ENCODE measurements at places on chromosomes 6 and 20.

DNA sequence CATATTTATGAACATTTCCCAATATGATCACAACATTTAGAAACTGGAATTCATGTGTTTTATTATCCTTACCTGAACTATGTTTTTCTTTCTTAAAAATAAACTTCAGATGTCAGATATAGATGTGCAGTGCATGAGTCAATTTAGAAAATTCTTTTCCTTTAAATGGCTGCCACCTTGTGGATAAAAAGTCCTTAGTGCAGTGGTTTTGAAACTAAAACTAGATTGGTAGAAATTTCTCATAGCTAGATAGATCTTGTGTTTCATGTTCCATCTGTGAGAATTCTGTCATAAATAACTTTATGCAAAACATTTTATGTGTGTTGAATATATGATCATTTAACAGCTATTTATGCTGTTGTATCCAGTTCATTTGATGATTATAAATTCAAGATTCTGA lies 134.9 kb downstream of the KLHL32 start:
- no peak for DNase-seq
- H3K27me3 ChIP-seq, result no peaks in the 10 kb centered on the region
- H3K27ac ChIP-seq, result no peak overlapping the region
- no peak overlapping the region for H3K4me3 ChIP-seq
- no peaks in the 10 kb centered on the region for H3K4me1 ChIP-seq

- no peak for DNase-seq
- no peak overlapping the region for H3K27ac ChIP-seq
- no peak overlapping the region for H3K4me3 ChIP-seq
- no peaks in the 10 kb centered on the region for H3K4me1 ChIP-seq
- H3K27me3 ChIP-seq, result no peaks in the 10 kb centered on the region
Observed at GRCh38 chr6:14459315-14459714, 341.7 kb downstream of the CD83 start.

GRCh38 chr6:118318648-118319047 lies 229.4 kb upstream of the PLN start:
- no peak overlapping the region for H3K27ac ChIP-seq
- no peak overlapping the region for H3K4me3 ChIP-seq
- H3K27me3 ChIP-seq, result no peaks in the 10 kb centered on the region
- no peak for DNase-seq

- no peak overlapping the region for H3K4me3 ChIP-seq
- no peaks in the 10 kb centered on the region for H3K4me1 ChIP-seq
- no peaks in the 10 kb centered on the region for H3K36me3 ChIP-seq
- no peak for DNase-seq
- H3K27ac ChIP-seq, result no peak overlapping the region
Observed at GRCh38 chr6:99905209-99906106, 88.6 kb downstream of the MCHR2 start.

- no peak overlapping the region for H3K4me3 ChIP-seq
- H3K27ac ChIP-seq, result no peak overlapping the region
- H3K27me3 ChIP-seq, result no peaks in the 10 kb centered on the region
- H3K36me3 ChIP-seq, result no peaks in the 10 kb centered on the region
- DNase-seq, result peak; percentile 62
Observed at GRCh38 chr6:1527073-1527457, 82.7 kb upstream of the FOXC1 start.

- no peaks in the 10 kb centered on the region for H3K27me3 ChIP-seq
- H3K4me1 ChIP-seq, result no peaks in the 10 kb centered on the region
- DNase-seq, result no peak
- no peak overlapping the region for H3K4me3 ChIP-seq
Observed at GRCh38 chr6:5638666-5639065, 368.1 kb downstream of the NRN1 start.

DNA sequence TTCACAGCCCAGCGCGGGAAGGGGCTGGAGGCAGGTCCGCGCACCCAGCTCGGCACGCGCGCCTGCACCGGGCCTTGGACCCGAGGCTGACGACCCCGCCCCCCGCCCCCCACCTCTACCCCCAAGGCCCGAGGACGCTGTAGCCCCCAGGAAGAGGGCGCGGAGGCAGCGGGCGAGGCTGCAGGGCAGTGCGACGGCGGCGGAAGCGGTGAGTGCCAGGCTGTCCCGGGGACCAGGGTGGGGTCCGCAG lies 1.2 kb downstream of the LIME1 start:
- H3K4me1 ChIP-seq, result no peaks in the 10 kb centered on the region
- peak overlapping the region; percentile 43 for H3K4me3 ChIP-seq
- H3K27me3 ChIP-seq, result no peaks in the 10 kb centered on the region
- H3K36me3 ChIP-seq, result no peaks in the 10 kb centered on the region
- H3K27ac ChIP-seq, result peak overlapping the region; percentile 62

GRCh38 chr20:16803965-16804792 lies 56.0 kb downstream of the OTOR start:
- H3K4me1 ChIP-seq, result no peaks in the 10 kb centered on the region
- H3K27me3 ChIP-seq, result no peaks in the 10 kb centered on the region
- DNase-seq, result no peak
- no peak overlapping the region for H3K27ac ChIP-seq

GRCh38 chr20:63232235-63233060 lies 3.3 kb upstream of the BIRC7 start:
- H3K36me3 ChIP-seq, result no peaks in the 10 kb centered on the region
- no peaks in the 10 kb centered on the region for H3K27me3 ChIP-seq
- H3K4me3 ChIP-seq, result no peak overlapping the region
- DNase-seq, result no peak
- H3K27ac ChIP-seq, result no peak overlapping the region
- H3K4me1 ChIP-seq, result no peaks in the 10 kb centered on the region

DNA sequence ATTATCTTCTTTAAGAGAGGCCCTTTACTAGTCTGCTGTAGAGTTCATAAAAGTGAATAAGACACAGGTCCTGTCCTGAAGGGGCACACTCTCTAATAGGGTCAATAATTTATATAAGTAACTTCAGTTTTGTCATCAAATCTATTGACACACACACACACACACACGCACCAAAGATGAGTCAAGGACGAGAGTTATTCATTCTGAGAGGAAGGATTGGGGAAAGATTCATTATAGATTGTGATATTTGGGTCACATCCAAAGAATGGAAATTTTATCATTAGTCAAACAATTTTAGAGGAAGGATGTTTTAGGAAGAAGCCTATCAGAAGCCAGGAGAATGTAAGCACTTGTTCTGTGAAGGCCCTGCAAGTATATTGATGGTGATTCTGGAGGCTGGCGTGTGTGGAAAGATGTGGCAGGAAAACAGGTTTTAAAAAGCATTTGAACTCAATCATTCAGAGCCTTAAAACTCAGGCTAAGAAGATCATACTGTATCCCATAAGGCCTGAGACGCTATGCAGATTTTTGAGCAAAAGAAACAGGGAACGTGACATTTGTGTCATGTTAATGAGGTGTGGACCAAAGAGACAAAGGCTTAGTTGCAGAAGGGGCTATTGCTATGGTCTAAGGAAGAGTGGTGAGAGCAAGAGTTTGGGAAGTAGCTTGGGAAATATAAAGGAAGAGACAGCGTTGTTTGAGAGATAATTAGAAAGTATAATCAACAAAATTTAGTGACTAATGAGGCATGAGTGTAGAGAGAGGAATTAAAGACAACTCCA lies 161.4 kb upstream of the PREP start:
- H3K27ac ChIP-seq, result no peak overlapping the region
- H3K4me3 ChIP-seq, result no peak overlapping the region
- no peaks in the 10 kb centered on the region for H3K27me3 ChIP-seq
- no peak for DNase-seq
- no peaks in the 10 kb centered on the region for H3K36me3 ChIP-seq

DNA sequence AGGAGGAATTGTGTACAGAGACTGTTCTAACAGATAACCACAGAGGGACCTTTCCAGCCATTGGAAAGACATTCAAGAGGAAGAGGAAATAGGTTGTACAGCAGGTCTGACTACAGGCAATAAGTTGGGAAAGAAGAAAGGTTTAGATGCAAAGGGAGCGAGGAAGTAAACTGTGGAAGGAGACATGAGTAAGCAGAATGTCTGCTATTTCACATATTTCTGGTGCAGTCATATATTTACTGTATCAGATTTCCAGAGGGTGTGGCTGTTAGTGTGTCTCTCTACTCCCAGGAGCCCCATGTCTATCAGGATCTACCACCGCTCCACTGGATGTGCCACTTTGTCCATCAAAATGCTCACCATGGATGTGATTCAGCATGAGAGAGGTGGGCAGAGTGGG lies 25.9 kb downstream of the MRS2 start:
- no peaks in the 10 kb centered on the region for H3K4me1 ChIP-seq
- no peaks in the 10 kb centered on the region for H3K36me3 ChIP-seq
- no peak overlapping the region for H3K27ac ChIP-seq
- H3K4me3 ChIP-seq, result no peak overlapping the region
- no peak for DNase-seq

- H3K27ac ChIP-seq, result no peak overlapping the region
- DNase-seq, result no peak
- H3K4me3 ChIP-seq, result no peak overlapping the region
- H3K27me3 ChIP-seq, result no peaks in the 10 kb centered on the region
Observed at GRCh38 chr20:45765980-45766379, 25.7 kb downstream of the WFDC3 start.

DNA sequence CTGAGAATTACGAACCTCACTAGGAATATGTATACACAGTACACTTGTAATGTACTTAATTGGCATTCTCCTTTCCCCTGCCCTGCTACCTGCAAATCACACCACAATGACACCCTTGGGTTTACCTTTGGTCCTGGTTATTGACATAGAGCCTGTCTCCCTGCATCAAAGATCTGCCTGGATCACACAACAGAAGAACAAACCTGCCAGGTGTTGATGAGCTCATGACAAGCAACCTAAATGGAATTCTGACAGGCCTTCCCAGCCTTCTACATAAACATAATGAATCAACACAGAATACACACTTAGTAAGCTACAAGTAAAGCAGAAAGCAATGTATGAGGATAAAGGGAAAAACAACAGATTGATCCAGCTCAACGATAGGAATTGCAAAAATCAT lies 95.6 kb downstream of the HDGFL1 start:
- no peaks in the 10 kb centered on the region for H3K36me3 ChIP-seq
- DNase-seq, result no peak
- H3K27ac ChIP-seq, result no peak overlapping the region

DNA sequence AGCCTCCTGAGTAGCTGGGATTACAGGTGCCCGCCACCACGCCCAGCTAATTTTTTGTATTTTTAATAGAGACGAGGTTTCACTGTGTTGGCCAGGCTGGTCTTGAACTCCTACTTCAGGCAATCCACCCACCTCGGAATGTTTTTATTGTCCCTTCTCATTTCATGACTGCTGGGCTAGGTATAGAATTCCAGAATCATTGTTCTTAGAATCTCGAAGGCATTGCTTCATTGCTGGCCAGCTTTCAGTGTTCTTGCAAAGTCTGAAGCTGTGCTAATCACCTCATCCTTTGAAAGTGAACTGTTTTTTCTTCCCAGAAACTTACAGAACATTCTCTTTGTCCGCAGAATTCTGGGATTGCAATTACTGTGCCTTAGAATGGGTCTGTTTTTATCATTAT lies 49.0 kb downstream of the PTPN1 start:
- H3K27me3 ChIP-seq, result no peaks in the 10 kb centered on the region
- no peak overlapping the region for H3K4me3 ChIP-seq
- H3K27ac ChIP-seq, result no peak overlapping the region
- no peak for DNase-seq

DNA sequence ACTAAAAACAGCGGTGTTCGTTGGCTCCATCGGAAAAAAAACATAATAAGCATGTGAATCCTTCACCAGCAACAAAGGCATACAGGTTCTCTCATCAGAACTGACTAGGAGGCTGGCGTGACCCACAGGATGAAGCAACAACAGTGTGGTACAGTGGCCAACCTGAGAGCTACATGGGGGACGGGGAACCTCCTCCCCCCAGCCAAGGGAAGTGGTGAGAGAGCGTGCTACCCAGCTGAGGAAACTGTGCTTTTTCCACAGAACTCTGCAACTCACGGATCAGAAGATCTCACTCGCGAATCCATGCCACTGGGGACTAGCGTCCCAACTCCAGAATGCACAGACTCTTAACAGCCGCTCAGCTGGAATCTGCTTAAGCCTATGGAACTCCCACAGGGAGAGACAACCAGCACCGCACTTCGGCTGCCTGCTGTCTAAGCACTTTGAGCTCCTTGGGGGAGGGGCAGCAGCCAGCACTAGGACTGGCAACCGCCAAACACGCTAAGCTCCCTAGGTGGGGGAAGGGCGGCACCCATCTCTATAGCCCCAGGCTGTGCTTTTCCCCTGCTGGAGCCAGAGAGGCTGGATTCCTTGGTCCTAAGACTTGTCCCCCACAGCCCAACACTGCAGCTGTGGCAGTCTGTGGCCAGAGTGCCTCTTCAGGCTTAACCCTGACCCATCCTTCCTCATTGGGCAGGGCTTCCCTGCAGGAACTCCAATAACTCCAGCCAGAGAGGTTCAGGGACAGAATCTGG lies 538.3 kb upstream of the BTBD3 start:
- no peaks in the 10 kb centered on the region for H3K36me3 ChIP-seq
- no peak overlapping the region for H3K4me3 ChIP-seq
- H3K27me3 ChIP-seq, result no peaks in the 10 kb centered on the region
- DNase-seq, result no peak
- H3K27ac ChIP-seq, result no peak overlapping the region

DNA sequence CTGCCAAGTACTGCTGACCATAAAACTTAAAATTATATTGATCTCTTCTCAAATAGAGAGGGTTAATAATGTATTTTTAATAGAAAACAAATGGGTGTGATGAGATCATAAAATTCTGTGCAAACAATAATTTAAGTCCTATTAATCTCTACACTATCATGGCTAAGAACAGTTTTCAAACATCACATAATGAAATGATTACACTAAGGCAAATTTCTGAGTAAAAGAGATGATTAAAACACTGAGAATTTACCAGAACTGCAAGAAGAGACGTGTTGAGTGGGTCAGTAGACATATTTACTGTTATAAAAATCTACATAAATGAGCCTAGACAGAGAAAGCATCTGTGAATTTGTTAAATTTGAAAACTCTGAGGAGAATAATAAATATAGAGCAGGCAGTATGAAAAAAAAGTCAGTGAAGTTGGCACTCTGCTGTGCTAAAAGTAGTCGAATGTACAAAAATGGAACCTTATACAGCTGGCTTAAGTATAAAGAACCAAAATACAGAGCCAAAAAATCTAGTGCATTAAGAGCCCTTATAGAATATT lies 302.6 kb upstream of the MANEA start:
- H3K36me3 ChIP-seq, result no peaks in the 10 kb centered on the region
- H3K27ac ChIP-seq, result no peak overlapping the region
- DNase-seq, result no peak
- no peaks in the 10 kb centered on the region for H3K27me3 ChIP-seq
- no peaks in the 10 kb centered on the region for H3K4me1 ChIP-seq
- no peak overlapping the region for H3K4me3 ChIP-seq

DNA sequence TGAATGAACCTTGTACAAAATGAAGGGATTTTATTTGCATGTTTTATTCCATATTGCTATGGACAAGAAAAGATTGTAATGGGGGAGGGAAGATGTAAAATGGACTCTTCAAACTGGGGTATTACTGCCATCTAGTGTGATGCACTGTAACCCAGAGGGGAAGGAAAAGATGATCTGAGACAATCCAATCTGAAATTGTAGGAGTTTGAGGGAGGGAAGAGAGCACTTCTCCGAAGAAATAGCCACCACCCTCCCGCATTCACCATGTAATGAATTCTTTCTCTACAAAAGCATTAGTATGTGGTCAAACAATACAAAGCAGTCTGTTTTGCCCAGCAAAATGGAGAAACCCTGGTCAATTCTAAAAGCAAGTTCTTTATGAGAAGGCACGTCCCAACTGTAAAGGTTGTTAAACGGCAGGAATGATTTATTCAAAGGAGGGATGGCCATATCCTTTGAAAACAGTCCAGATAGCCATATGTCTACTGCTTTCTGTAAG lies 679.5 kb upstream of the NRSN1 start:
- no peaks in the 10 kb centered on the region for H3K27me3 ChIP-seq
- H3K36me3 ChIP-seq, result no peaks in the 10 kb centered on the region
- no peaks in the 10 kb centered on the region for H3K4me1 ChIP-seq
- H3K27ac ChIP-seq, result no peak overlapping the region
- no peak overlapping the region for H3K4me3 ChIP-seq
- no peak for DNase-seq

Data from Peyer's patch (tissue), 4 donors.